ENCODE measurements at places on chromosomes 1 and 21.

DNA sequence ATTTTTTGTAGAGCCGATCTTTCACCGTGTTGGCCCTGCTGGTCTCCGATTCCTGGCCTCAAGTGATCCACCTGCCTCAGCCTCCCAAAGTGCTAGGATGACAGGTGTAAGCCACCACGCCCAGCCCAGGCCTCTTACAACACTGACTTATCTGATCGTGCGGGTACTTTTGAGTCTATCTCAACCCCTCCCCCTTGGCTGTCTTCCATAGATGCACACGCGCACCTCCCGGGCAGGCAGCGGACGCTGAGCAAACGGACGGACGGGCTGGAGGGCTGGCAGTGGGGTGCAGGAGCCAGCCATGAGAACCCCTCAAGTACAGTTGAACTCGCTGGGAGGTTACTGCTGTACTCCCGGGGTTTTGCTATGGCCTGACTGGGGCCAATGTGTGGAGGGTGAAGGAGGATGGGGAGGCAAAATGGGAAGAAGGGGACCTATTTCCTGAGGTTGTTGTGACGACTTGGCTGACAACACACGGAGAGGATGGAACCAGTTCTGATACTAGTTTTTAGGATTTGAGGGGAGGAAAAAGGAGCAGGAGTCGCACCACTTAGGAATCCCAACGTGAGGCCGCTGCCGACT is 959 bp downstream of the CD58 start:
- DNase-seq, result no peak

GRCh38 chr1:33962061-33962460 is 98.2 kb downstream of the HMGB4 start:
- DNase-seq, result no peak

GRCh38 chr21:34994766-34995631 is 54.1 kb downstream of the RUNX1 start:
- no peak for DNase-seq

DNA sequence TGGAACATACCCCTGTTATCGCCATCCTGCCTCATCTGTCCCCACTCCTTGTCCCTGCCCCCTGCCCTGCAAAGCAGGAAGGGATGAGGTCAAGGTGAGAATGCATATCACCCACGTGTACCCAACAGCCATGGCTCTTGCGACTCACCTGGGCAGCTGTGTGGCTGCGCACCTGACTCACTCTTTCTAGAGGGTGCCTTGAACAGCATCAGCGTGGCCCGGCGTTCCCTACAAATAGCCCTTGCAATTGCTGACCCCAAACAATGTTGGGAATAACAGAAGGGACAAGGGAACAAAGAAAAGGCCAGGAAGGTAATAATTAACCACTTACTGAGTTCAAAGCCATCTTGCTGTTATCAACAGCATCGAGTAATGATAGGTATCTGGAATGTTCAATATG is 10.2 kb downstream of the TMPRSS2 start:
- no peak for DNase-seq

All from urinary bladder (tissue), 4 donors.